CD8-positive, alpha-beta memory T cell (primary cell): ENCODE measurements at places on chromosomes 13 and 19.

DNA sequence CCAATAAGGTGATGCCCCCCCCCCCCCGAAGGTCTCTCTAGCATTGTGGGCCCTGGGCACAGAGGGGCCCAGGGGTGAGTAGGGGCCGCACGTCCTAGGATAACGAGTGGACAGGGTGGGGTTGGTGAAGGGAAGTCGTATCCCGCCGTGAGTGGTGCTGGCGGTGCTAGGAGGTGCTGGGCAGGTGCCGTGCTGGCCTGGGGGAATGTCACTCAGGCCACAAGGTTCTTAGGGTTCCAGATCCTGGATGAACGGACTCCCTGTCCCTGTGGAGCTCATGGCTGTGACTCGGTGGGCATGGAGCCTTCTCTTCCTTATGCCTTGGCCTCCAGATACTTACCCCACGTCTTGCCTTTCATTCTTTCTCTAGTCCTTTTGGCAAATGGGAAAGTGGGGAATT is 157.4 kb upstream of the SOX1 start:
- no peak for DNase-seq

DNA sequence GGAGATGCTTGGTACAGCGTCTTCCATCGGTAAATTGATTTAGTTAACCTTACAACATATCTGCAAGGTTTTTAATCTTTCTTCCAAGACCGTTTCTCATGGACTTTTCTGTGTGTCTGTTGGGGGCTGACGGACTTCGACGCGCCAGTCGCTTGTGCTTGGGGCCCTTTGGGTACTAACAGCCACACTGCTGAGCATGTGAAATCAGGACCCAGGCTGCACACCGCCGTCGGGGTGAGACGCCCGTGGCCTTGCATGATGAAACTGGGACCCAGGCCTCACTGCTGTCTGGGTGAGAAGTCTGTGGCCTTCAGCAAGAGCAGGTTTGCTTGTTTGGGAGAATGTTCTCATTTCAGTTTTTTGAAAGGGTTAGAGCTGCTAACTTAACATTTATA is 9.8 kb downstream of the ATP4B start:
- DNase-seq, result peak; percentile 25

- no peak for DNase-seq
Measured at GRCh38 chr13:21243045-21243897, 66.8 kb downstream of the MRPL57 start.

GRCh38 chr19:6212403-6213265 is 67.1 kb downstream of the MLLT1 start:
- no peak for DNase-seq

- DNase-seq, result no peak
Measured at GRCh38 chr19:33175156-33175782, 18.9 kb upstream of the LRP3 start.

- DNase-seq, result no peak
Measured at GRCh38 chr13:96519380-96519779, 429.5 kb downstream of the HS6ST3 start.
